ENCODE measurements at places on chromosomes 3 and 15.

DNA sequence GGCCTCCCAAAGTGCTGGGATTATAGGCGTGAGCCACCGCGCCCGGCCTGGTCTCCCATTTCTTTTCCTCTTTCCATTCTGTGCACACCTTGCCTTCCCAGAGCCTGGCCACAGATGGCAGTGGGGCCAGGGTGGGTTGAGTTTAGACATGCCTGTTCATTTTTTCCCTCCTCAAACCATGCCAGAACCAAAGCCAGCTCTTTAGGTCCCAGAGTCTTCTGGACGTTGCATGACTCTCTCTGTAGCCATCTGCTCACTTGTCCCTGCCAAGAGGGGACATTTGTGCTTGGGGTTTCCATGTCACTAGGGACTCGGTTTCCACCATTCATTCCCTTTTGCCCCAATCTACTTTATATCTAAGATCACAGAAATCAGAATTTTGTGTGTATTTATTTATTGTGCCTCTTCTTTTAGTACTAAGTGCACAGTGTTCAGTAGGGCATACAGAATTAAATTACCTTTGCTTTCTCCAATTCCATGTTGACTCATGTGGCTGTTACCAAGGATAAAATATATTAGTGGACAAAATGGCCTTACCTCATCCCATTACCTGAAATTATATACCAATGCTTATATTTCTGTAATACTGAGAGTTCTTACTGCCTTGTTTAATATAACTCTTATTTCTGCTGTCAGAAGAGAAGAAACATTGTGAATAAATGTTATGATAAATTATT, 49.6 kb downstream of the USP13 start:
- DNase-seq, result no peak

DNA sequence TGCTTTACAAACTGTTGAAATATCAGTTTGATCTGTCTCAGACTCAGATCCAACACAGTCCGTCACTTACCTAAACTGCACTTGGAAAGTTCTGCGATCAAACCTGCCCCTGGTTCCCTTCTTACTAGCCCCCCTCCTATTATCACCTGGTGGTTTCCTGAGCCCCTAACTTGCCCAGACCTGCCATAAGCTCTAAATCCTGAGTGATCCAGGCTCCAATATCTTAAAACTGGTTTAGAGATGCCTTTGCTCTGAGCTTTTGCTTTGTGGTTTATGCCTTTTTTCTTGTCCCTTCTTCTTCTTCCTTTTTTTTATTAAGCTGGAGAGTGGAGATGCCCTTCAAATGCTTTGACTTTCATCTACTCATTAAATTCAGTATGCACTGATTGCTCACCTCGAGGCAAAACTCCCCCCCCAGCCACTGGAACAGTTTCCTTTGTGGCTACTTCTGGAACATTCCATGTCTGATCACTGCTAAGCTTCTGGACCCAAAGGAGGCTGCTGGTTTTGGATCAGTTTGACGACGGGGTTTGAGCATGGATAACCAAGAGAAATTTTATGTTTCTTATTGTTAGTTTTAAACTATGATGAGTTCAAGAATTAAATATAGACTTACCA, 3.5 kb upstream of the ITGB5 start:
- no peak for DNase-seq

- no peak for DNase-seq
These were observed 31.5 kb upstream of the LAMP3 start for GRCh38 chr3:183193762-183194689.

GRCh38 chr3:115571413-115571812, 51.9 kb upstream of the GAP43 start:
- no peak for DNase-seq

DNA sequence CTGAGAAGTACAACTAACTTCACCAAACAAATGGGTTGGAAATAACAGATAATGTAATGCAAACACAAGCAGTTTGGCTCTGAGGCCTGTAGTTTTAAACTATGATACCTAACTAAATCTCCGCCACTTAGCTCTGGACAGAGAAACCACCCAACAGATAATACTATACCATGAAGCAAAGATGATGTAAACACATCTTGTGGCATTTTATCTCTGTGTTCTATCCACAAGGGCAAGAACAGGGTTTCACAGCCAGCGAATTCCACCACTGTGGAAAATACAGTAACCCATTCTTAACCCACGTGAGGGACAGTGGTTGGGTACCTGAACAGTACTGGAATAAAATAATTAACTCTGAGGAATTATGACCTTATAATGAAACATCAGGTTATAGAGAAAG, 93.6 kb downstream of the P3H2 start:
- DNase-seq, result no peak

- no peak for DNase-seq
These were observed 262.1 kb downstream of the IGSF11 start for GRCh38 chr3:118772547-118773011.

- DNase-seq, result no peak
These were observed 86.9 kb upstream of the PRTG start for GRCh38 chr15:55829826-55830225.

DNA sequence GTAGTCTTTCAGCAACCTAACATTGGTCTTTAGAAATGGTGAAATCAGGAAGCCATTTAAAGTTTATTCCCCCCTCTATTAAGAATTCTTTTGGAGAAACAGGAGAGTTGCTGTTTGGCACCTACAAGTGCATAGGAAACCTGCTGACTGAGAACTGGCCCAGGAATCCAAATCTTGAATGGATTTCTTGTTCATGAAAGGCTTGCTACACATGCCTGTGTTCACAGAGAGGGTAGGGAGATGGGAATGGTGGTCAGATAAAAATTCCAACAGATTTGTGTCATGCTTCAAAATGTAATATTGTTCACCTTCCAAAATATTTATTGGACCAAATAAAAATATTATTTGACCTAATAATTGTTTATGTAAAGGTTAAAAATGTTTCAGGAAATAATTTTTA, 24.2 kb upstream of the ZPLD1 start:
- no peak for DNase-seq

Measured in T-helper 17 cell (primary cell).